ENCODE measurements at places on chromosomes 4 and X. TPM values are rescaled to one million over a fixed set of nuclear protein-coding genes. Genes with fewer than 3 reads are reported as not detected.

DNA sequence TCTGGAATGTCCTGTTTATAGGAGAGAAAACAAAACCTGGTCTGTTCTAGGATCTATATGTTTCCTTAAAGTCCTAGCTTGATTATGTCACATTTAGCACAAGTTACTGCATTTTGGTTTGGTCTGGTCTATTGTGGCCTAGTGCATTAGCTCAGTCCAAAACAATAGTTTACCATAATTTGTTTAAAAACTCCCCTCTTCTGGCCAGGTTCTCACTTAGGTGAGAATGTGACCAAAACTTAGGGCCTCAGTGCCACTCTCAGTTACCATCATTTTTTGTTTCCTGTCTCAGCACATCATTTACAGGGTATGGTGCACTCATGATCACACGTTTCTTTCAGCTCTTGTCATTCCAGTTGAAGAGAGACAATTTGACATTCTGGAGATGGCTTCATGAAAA is 378.5 kb downstream of the KLHL4 start:
- DNase-seq: no peak

DNA sequence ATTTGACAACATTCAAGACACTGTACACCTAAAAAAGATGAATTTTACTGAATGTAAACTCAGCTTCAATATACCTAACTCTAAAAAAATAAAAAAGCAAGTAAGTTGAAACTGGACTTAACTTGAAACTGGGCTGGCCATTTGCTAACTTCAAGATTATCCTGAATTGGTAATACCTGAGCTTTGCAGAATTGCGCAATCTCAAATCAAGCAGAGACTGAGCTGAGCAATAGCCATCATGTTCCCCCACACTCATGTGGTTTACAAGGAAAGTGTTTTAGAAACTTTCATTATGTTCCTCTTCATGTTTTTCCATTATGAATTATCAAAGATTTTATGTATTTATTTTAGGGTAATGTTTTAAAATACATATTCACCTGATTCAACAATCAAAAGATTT is 38.7 kb downstream of the ANXA5 start:
- DNase-seq: no peak

GRCh38 chr4:188989371-188989770 is 850.1 kb downstream of the TRIML1 start:
- DNase-seq: peak; percentile 69

- no peak for DNase-seq
These were observed 5.9 kb upstream of the F11 start for GRCh38 chr4:186260117-186260503.

GRCh38 chr4:73978886-73979285 is 2.9 kb downstream of the PF4 start:
- no peak for DNase-seq

The GAGE2A gene
- not detected for total RNA-seq

The UGT2B15 gene
- total RNA-seq: not detected

The AFP gene
- total RNA-seq: not detected

The RPGR gene
- 5.5 TPM for total RNA-seq

DNA sequence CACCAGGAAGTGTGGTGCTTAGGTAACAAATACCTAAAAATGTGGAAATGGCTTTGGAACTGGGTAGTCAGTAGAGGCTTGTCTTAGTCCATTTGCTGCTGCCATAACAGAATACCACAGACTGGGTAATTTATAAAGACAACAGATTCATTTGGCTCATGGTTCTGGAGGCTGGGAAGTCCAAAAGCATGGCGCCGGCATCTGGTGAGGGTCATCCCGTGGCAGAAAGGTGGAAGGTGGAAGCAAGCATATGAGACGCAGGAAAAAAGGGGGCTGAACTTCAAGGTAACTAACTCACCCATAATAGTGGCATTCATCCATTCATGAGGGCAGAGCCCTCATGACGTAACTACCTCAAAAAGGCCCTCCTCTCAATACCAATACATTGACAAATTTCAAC is 6.6 kb downstream of the FAM3A start:
- DNase-seq: no peak

The CXCL3 gene
- total RNA-seq: 7.3 TPM

- no peak for DNase-seq
These were observed 3.5 kb upstream of the DDX60L start for GRCh38 chr4:168483811-168484210.

The SHROOM4 gene
- total RNA-seq: 7.5 TPM

GRCh38 chr4:83150653-83151330 is 36.3 kb upstream of the PLAC8 start:
- no peak for DNase-seq

- no peak for DNase-seq
These were observed 336.4 kb upstream of the SLIT2 start for GRCh38 chr4:19915276-19915675.

The SPANXB1 gene
- not detected for total RNA-seq

The SLC25A5 gene
- 335 TPM for total RNA-seq

DNA sequence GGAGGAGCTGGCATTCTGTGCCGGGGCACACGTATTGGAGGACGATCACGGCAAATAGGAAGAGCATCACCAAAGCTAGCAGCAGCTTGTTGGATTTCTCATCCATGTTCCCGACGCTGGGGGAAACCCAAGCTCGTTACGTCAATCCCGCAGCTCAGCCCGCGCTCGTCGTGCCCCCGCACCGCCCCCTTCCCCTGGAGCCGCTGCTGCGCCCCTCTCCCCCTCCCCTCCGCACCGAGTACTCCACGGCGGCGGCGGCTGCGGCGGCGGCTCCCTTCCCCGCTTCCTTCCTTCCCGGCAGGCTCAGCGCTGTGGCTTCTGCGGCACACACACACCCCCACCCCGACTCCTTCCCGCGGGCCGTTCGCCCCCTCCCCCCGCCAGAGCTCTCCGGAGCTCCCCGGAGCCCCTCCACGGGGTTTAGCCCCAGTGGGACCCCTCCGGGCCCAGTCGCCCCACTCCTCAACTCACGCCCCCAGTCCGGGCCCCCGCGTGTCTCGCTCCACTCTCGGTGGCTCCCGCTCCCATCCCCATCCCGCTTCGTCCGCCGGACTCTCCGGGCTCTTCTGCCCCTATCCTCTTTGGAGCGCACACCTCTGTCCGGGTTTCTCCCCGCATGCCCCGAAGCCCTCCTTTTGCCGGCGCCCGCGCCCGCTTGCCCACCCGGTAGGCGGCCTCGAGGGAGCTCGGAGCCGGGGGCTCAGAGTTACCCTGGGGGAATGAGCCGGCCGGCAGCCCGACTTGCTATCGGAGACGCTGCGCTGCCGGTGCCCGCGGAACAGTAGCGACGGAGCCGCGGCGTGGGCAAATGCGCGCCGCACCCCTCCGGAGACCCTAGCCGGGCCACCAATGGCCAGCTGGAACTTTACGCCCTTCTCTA is 978 bp downstream of the HS6ST2 start:
- no peak for DNase-seq

- DNase-seq: no peak
These were observed 32.2 kb upstream of the SLIT2 start for GRCh38 chr4:20219521-20219920.

GRCh38 chr4:185249105-185249504 is 39.7 kb downstream of the SNX25 start:
- no peak for DNase-seq

The L1CAM gene
- total RNA-seq: 122 TPM

The C4orf46 gene
- 14.1 TPM for total RNA-seq

DNA sequence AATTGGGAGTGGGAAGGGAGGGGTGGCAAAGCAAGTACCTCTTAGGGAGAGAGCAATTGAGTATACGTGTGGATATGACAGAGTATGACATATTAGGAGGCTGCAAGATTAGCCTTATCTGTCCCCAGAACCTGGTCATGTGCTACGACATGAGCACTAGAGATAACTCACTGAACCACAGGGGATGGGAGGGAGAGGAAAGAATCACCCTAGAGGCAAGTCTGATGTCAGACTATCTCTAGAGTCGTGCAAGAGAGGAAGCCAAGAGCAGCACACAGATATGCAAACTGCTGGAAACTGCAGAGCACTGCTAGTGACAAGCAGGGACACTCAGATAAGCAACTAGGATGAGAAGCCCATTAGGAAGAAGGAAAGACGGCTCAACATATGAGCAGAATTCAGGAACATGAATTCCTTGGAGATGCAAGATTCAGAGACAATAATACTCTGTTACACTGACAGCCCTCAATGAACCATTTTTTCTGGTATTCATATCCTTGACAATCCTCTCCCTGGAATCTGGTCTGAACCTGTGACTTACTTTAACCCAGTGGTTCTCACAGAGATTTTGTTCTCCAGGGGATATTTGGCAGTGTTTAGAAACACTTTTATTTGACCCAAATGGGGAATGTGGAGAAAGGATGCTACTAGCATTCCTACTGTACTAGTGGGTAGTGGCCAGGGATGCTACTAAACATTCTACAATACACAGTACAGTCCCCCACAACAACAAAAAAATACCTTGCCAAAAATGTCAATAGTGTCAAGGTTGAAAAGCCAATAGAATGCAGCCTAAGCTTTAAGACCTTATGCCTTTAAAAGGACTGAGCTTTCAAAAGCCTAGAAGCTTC is 84.0 kb upstream of the BMP2K start:
- no peak for DNase-seq

DNA sequence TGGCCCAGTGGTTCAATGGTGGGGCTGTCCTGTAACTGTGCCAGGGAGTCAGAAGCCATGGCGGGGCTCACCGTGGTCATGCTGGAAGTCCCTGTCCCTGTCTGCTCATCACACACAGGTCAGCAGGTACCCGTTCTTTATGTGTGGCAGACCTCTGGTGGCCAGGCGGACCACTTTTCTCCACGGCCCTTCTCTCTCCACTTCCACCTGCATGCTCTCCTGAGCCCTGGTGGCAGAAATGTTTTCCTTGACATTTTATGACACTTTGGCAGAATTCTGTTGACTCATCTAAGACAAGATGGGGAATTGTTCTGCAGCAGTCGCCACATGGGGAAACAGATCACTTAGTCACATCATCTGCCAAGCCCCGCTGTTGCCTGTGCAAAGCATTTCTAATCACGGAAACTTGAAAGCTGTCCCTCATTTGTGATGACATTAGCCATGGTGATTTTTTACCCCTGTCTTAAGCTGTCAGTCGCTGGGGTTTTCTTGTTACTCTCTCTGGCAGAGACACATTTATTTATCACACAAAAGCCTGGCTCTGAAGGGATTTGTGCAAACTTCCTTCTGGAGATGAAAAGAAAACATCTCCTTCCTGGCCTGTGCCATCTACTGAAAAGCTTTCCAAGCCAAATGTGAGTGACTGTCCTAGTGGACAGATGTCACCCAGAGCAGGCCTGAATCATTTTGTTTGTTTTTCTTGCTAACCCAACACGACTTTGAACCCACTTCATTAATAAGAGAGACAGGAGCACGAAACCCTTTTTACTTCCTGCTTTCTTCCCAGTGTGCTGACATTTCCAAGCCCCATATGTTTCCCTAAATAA is 38.8 kb upstream of the STIM2 start:
- DNase-seq: no peak

DNA sequence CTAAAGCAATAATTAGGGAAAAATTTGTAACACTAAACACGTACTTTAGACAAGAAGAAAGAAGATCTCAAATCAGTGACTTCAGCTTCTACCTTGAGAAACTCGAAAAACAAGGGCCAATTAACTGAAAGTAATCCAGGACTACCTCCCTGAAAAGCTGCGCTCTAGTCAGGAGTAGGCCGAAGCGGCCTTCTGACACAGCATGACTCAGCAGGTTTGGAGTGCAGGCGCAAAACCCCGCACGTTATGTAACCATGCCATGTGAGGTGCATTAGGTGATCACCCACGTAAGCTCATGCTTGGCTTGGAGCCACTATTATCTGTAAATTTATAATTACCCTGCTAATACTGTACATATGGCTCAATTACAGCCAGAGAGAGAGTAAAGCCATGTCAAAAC is 52.8 kb upstream of the CCDC149 start:
- DNase-seq: no peak

The FAM47E gene
- 3.1 TPM for total RNA-seq

The SLC9B1 gene
- total RNA-seq: 0.21 TPM

DNA sequence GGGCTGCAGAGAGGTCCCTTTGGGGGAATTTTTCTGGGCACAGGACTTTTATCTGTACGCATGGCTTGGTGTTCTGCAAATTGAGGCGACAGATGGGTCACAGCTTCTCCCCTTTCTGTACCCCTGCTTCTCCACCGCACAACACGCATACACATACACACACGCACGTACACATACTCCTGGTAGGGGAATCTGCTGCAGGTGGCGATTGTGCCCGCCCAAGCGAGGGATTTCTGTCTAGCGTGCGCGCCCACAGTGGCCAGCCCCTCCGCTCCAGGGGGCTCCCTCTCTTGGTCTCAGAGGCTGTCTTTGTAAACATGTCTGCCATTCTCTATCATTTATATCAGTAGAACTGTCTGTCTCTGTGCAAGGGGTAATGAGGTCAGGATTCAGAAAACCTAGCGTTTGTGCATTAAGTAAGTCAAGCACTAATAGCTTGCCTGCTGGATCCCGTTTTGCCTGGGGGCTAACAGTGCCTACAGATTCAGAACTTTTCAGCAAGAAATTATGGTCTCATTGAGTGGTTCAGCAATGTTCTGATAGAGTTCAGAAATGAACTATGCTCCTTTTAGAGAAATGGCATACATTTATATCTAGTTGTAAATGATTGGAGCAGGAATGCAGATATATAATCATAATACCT is 2.2 kb downstream of the GRID2 start:
- DNase-seq: no peak

- no peak for DNase-seq
These were observed 1496.1 kb upstream of the IGFBP7 start for GRCh38 chr4:58606303-58606702.

GRCh38 chr4:16692046-16692445 is 206.4 kb downstream of the LDB2 start:
- no peak for DNase-seq

The TBC1D8B gene
- 1.3 TPM for total RNA-seq

GRCh38 chr4:40307627-40308497 is 27.3 kb upstream of the CHRNA9 start:
- no peak for DNase-seq

DNA sequence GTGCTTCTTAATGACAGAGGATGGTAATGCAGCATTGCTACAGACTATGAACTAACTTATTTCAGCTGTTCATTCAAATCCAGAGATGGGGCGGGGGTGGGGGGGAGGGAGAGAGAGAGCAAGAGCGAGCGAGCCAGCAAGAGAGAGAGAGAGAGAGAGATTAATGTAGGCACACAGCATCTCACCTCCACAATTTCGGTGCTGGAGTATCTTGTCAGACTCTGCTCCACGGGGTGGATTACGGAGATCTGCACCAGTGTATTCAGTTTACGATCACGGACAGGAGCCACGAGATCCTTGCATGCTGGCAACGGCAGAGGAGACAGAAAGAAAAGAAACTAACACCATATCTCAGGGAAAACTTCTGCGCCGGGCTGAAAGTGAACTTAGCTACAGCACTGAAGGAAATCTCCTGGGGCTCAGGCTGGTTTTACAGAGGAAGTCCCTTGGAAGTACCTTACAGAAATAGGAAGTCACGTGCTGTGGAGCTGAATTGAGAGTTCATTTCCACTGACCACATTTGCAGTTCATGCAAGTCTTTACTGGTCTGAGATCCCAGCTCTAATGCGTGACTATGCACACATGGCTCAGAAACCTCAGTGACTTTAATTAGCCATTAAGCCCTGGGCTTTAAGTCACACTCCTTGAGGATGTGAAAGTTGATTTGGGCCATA is 440.9 kb downstream of the INPP4B start:
- DNase-seq: peak; percentile 37

GRCh38 chrX:136880003-136880451 is 498 bp downstream of the RBMX start:
- DNase-seq: no peak

GRCh38 chr4:134628066-134628465 is 426.5 kb upstream of the PABPC4L start:
- no peak for DNase-seq

- DNase-seq: no peak
These were observed 42.3 kb upstream of the PRSS12 start for GRCh38 chr4:118395057-118395644.

GRCh38 chr4:114279711-114280110 is 300.3 kb upstream of the ARSJ start:
- no peak for DNase-seq

- no peak for DNase-seq
These were observed 68.6 kb downstream of the NAT8L start for GRCh38 chr4:2127609-2128332.

All from kidney epithelial cell (primary cell).